ENCODE measurements at places on chromosomes 16 and 17.

DNA sequence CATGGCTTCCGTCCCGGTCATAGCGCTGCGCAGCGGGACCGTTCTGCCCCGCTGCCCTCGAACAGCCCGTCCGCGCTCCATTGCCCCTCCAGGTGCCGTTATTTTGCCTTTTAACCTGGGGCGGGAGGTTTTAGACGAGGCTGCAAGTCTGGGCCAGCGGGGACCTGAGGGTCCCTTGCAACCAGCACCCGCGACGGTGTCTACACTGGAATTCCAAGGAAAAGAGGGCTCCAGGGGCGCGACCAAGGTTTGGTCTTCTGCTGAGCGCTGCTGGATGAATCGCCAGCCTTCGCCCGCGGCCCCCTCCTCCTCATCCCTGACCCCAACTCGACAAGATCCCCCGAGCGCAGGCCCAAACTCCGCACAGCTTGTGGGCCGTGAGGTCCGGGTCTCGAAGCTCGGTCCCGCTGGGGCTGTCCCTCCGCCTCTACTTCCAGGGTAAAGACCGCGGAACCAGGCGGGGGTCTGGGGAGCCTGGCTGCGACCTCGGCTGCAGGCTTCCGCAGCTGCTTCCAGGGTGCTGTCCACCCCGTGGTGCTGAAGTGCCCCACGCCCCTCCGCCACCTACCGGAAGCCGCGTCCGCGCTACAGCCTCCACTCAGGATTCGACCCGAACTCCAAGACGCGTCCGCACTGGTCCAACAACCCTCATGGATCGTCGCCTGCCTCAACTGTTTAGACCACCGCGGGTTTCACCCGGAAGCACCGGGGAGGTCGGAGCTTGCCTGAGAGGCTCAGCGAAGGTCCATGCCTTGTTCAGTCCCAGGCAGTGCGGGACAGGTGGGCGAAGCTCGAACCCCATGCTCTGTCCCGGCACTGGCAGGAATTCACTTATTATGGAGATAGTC, 10.1 kb upstream of the CA4 start:
- peak; percentile 61 for DNase-seq

DNA sequence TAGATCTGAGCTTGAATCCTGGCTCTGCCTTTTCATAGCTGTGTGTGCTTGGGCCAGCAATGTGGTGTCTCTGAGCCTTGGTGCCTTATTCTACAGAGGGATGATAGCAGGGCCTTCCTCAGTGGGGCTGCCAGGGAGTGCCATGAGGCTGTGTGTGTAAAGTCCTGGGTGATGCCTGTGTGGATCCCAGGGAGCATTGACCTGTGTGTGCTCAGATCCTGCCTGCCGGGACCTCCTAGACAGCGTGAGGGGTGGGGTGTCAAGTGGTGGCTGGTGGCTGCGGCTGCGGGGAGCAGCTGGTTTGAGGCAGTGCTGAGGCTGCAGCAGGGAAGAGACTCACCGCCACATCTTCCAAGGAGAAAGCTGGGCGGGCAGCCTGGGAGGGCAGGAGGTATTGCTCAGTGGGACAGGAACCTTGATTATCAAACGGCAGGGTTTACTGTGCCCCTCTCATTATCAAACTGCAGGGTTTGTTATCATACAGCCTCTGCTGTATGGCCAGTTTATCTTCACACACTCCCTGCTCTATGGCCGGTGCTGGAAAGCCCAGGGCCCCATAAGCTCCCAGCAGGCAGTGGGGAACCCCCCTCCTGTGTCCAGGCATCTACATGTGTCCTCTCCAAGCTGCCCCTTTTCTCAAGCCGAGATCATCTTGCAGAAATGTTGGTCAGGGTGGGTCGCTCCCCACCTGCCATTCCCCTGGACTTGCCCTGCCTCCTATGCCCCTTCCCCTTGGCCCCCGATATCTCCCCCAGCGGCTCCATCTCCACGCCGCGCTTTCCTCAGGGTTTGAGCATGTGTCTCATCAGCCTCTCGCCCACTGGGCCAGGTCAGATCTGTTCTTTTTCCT, 3.1 kb upstream of the ADCY7 start:
- DNase-seq = no peak

- DNase-seq = no peak
Observed at GRCh38 chr16:20026361-20027072, 47.2 kb downstream of the GPR139 start.

DNA sequence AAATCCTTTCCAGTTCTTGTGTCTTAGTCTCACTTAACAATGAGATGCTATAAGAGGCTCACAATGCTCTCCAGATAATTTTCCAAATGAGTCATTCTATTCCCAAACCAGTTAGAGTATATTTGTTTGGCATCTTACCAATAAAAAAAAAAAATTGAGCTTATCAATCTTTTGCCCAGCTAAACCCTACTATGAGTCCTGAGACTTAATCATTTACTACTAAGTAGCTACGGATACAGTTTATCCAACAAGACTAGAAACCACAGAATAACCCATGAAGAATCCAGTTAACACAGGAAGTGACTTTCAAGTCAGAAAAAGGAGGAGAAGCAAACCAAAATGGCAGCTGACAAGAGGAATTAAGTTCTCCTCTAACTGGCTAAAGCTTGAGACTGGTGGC, 330.3 kb upstream of the XYLT1 start:
- no peak for DNase-seq

DNA sequence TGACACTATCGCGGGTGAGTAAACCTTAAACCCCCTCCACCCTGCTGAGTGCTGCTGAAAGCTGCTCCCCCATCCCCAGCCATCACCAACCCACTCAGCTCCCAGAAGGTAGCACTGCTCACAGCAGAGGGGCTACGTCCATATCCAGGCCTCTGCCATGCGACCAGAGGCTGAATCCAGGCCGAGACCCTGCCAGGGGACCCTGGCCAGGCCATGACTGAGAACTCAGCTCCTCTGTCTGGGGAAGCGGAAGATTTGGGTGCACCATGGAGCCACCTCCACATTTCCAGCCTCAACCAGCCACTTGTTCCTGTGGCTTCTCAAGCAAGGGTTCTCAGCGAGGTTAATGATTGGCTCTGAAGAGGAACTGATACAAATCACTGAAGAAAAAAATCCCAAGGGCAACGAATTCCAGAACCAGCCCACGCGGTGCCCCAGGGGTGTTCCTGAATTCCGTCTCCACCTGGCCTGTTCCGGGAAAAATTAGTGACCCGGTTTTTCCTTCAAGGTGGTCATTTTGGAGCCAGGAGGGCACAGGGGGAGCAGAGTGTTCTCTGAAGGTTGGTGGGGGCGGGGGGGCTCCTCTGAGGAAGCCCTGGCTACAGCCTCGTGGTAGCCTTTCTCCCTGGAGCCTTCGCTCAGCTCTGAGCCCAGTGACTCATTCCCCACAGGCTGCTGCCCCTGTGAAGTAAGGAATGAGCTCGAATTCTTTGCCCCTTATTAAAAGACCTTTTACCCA, 9.3 kb upstream of the SLC16A5 start:
- peak; percentile 95 for DNase-seq

GRCh38 chr16:1874854-1875253, 2.9 kb upstream of the MEIOB start:
- DNase-seq = no peak
